Epithelial cell of proximal tubule (primary cell): ENCODE measurements at places on chromosomes 13 and 19.

- no peak for DNase-seq
Observed at GRCh38 chr13:48925001-48925400, 50.7 kb upstream of the FNDC3A start.

- no peak for DNase-seq
Observed at GRCh38 chr13:99031832-99032231, 54.0 kb upstream of the DOCK9 start.

DNA sequence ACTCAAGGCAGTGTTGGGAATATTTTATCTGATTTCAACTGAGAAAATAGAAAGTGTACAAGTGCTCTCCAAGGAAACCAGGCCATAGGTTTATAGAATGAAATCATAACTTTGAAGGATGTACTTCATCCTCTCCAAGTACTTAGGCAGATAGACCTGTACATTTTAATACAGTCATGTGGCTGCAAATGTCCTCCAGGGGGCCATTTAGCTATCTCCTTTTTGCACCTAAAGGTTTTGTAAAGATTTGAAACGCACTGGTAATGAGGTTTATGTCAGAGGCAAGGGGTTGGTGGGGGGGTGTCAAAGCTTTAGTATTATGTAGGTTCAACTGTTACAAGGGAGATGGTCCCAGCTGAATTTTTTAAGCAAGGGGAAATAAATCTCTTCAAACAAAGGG, 364.4 kb downstream of the DCT start:
- no peak for DNase-seq

GRCh38 chr19:38699027-38699346, 45.3 kb downstream of the CAPN12 start:
- DNase-seq = no peak

DNA sequence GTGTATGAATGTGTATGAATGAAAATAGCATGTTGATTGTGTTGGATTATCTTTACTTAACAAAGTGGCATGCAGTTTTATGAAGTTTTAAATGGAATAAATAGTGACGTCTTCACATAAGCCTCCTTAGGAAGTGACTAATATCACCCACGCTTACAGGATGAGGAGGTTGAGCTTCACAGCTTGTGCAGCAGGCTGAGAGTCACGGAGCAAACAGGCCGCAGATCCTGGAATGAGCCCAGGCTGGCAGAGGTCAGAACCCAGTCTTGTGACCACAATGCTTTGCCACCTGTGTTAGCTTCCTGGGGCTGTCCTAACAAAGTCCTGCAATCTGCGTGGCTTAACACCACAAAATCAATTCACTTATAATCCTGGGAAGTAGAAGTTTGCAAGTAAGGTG, 20.8 kb downstream of the LAIR2 start:
- DNase-seq = no peak

- no peak for DNase-seq
Observed at GRCh38 chr13:95861296-95861695, 184.4 kb downstream of the DNAJC3 start.

GRCh38 chr13:67440236-67440975, 210.3 kb upstream of the PCDH9 start:
- no peak for DNase-seq

DNA sequence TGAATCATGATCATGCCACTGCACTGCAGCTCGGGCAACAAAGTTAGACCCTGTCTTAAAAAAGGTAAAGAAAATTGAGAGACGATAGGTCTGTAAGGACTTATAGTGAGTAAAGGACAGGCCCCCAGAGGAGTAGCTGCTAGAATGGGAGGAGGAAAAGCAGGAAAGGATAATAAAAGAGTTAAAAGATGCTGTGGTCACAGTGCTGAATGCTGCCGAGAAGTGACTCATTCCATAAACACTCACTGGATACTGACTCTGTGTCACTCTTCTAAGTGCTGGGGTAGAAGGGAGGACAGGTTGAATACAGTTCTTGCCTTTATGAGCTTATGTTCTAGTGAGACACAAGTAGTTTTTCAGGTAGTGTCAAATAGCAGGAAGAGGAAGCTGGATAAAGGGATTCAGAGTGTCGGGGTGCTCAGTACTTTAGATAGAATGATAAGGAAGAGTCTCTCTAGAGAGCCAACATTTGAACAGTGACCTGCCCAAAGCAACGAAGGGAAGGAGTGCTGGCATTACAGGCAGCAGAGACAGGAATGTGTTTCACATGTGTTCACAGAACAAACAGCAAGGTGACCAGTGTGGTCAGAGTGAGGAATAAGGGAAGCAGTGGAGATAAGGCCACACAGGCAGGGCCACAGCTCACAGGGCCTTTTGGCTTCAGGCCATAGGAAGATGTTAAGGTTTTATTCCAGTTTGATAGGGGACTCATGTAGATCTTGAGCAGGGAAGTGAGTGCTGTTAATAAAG, 1240.5 kb downstream of the UQCRFS1 start:
- DNase-seq = peak; percentile 74
